Right ventricle myocardium superior (tissue), 1 donor: ENCODE measurements at places on chromosomes 7 and 10. TPM values are rescaled to one million over a fixed set of nuclear protein-coding genes. Genes with fewer than 3 reads are reported as not detected.

GRCh38 chr7:20063644-20064043 is 153.5 kb downstream of the MACC1 start:
- DNase-seq = no peak

DNA sequence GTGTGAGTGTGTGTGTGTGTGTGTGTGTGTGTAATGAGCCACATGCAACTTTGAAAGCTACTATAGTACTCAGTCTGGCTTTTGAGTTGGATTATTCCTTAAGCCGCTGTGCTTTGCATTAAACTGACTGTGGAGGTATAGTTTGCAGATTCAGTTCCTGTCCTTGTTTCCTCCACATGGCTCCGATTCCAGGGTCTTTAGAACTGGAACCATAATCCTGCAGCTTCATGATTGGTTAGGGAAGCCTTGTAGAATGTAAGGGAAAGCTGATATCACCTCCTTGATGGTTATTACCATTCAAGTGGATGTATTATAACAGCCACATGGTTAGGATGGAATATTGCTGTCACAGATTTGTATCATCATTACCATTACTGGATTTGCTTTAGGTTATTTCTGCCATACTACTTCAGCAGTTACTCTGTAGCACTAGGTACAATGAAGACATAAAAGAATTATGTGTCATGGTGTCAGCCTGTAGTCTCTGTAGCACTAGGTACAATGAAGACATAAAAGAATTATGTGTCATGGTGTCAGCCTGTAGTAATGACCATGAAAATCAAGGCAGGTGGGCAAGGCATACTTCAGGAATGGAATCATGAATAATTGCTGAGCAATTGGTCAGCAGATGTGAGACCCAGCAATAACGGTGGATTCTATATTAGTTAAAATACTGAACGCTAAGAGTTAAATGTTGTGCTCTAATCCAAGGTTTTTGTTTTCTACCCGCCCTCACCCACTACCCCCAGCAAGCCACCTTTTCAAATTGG is 275.1 kb upstream of the FZD1 start:
- DNase-seq = no peak

- DNase-seq = no peak
These were observed 264.3 kb downstream of the SEMA3A start for GRCh38 chr7:83930262-83930661.

DNA sequence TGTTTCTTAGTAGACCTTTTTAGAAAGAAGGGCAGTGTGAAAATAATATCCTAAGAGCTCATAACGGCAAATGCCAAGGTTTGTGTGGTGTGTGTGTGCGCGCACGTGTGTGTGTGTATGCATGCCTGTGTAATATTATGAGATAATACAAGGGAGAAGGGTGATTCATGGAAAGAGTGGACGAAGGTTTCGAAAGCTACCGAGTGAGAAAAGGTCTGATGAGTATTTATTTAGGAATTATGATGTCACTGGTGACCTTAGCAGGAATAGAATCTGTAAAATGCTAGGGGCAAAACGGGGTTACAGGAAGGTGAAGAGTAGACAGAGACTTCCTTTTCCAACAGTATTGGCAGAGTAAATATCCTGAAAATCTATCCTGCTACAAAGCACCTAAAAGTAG is 107.3 kb downstream of the AHR start:
- DNase-seq = no peak

DNA sequence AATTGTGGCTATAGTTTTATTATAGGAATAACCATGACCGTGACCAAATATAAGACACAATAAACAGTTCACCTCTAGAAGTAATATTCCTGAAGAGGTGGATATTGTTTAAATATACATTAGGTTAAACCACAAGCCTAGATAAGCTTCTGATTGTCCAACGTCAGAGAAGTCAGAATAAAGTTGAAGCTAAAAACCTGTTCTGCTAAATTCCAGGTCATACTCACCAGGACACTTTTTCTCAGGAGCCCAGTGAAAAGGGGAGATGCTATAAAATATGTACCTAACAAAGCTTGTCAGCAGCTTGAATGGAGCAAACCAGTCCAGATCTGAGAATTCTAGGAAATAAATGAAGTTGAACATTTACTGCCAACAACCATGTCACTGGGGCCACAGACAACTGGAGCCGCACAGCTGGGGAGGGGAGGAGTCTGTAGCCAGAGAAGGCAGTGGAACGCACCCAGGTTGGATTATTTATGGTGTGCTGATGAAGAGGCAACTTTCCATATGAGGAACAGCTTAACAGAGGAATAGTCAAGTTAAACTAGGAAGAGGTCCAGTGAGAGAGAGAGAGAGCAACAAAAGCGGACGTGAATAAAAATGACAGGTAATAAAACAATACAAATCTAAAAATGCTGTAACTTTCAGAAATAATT is 191.1 kb downstream of the ZNF438 start:
- DNase-seq = no peak

DNA sequence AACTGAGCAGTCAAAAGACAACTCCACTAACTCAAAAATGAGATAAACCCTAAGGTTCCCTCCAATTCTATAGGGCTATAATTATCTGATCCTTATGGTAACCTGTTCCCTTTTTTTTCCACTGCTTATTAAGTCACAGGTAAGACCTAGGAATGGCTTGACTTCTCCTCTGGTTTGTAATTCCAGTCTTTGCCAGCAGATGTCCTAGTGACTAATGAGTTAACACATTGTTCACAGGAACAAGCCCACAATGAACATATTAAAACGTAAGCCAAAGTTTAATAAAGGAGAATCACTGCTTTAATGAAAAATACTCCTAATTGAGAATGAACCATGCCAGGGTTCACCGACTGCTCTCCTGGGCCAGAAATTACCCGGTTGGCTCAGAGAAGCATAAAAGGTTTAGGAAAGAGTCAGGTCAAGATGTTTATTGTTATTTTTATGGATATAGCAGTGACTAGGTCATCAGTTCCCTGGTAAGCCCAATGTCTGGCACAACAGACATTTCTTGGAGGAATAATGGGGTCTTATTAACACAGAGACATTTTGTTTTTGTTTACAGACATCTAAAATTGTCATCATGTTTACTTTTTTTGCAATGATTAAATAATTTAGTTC is 120.1 kb downstream of the ELAPOR2 start:
- DNase-seq = no peak

DNA sequence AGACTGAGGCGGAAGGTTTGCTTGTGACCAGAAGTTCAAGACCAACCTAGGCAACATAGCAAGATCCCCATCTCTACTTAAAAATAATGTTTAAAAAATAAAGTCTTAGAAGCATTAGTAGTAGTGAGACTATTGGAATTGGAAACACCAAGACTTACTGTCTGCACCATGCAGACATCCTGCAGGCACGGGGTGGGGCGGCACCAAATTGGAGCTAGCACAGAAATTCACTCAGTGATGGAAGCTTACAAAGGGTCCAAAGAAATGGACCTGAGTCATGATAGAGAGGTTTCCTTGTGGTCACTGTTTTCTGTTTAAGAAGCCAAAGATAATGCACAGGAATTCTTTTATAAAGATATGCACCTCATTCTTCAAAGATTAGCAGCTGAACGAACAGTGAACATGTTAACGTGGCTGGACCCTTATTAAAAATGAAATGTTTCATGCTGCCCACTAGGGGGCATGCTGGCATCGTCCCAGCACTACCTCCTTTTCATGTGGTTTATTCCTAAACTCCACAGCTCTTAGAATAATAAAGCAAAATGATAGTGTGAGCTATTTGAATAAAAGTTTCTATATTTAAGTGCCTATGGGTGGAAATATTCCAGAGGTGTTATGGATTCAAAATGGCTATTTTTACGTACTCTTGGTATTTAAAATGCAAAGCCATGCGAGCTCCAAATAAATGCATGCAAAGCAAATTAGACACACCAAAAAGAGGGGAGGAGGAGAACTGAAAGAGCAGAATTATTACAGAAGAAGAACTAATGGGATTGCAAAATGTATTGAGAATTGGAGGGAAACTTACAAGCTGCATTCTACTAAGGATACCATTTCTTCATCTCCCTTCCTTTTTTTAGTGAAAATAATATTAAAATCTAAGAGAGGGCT is 28.6 kb downstream of the PDSS1 start:
- DNase-seq = peak; percentile 64

DNA sequence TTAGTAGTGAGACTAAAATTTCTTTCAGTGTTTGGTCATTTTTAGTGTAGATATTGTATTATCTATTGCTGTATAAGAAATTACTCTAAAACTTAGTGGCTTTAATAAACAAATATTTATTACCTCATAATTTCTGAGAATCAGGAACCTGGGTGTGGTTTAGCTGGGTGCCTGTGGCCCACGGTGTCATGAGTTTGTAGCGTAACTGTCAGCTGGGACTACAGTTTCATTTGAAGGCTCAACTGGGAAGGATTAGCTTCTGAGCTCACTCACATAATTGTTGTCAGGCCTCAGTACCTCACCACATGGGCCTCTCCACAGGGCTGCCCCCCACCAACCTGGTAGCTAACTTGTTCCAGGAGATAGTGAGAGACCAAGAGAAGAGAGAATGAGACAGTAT is 98.5 kb downstream of the SRI start:
- no peak for DNase-seq

GRCh38 chr7:137844677-137845425 is 1.9 kb downstream of the DGKI start:
- no peak for DNase-seq

- no peak for DNase-seq
These were observed 30.2 kb upstream of the LEP start for GRCh38 chr7:128210590-128211570.

DNA sequence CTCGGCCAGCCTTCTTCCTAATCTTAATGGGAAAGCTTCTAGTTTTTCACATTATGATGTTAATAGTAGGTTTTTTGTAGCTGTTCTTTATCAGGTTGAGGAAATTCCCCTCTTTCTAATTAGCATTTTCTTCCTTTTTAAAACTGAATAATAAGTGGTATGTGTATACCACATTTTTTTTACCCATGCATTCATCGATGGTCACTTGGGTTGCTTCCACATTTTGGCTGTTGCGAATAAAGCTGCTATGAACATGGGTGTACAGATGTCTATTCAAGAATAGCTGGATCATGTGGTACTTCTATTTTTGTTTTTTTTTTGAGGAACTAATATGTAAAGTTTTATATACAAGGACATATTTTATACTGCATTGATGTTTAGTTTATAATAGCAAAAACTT is 44.3 kb downstream of the NRF1 start:
- DNase-seq = no peak

GRCh38 chr10:1198453-1199344 is 142.5 kb downstream of the WDR37 start:
- DNase-seq = no peak

- no peak for DNase-seq
These were observed 21.0 kb downstream of the ZCWPW1 start for GRCh38 chr7:100407285-100408180.

DNA sequence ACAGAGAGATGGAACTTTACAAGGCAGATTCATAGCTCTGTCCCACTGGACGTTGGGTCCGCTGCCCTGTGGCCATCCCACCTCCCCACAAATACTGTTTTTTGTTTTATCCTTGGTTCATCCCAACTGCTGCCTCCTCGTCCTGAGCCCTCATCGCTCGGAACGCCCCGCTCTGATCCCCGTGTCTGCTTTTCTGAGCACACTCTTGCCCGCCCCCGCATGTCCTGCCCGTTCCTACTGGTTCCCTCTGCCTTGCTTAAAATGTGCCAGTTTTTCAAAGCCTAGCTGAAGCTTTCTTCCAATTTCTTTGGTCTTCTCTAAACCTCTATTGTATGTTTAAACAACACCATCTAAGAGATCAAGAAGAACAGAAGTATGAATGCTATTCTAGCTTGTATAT is 19.4 kb downstream of the RNF32 start:
- no peak for DNase-seq

DNA sequence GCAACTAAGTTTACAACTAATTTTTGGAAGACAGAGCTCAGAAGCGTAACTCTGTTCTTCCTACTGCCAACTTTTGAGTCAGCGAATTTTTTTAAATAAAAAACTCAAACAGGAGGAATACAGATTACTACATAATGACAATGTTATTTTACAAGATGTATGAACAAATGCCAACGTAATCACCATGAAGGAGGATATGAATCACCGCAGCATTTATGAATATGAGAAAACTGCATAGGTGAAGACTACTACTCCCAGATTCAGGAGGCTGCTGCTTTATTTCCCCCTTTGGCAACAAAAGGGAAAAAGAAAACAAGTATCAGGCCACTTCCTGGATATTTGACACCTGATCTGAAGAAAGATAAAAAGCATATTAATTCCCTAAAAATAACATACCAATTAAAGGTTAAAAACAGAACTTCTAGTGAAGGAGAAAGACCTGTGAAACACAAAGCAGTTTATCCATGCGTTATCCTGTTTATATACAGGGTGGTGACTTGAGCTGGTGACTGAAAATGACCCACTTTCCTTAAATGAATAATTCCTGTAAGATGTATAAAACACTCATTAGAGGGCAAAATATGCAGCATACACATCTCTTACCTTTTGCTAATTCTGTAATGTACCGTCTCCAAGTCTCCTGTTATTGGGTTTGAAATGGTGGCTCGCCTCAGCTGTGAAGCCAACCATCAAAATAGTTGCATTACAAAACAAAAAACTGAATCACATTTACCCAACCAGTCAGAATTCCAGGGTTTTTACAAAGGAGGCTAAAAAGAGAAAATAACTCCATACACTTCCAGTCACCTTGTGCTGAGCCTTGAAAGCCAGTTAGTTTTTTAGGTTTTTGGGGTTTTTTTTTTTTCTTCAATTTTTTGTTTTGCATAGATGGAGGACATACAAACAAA is 52.0 kb downstream of the P4HA1 start:
- DNase-seq = no peak

DNA sequence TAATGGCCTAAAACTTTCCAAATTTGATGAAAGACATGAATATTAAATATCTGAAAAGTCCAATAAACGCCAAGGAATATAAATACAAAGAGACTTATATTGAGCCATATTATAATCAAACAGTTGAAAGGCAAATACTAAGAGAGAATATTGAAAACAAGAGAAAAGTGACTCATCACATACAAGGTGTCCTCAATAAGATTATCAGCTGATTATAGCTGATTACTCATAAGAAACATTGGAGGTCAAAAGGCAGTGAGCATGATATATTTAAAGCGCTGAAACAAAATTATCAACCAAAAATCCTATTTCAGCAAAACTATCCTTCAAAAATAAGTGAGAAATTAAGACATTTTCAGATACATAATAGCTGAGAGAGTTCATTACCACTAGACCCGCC is 7.8 kb upstream of the NPC1L1 start:
- DNase-seq = no peak

The AOC1 gene
- not detected for total RNA-seq

The HTR5A gene
- not detected for total RNA-seq

The JAKMIP3 gene
- 1.5 TPM for total RNA-seq

The FOXI2 gene
- total RNA-seq = not detected

The SUN3 gene
- total RNA-seq = not detected

The SNX10 gene
- 1.2 TPM for total RNA-seq

The TMEM178B gene
- total RNA-seq = 35.4 TPM

The FEZF1 gene
- not detected for total RNA-seq

The CHST3 gene
- 15.4 TPM for total RNA-seq
